ENCODE measurements at places on chromosomes 12 and 14. TPM values are rescaled to one million over a fixed set of nuclear protein-coding genes. Genes with fewer than 3 reads are reported as not detected.

- H3K36me3 ChIP-seq: no peaks in the 10 kb centered on the region
- H3K27me3 ChIP-seq: peaks cover 21% of the 10 kb centered on the region
- H3K4me1 ChIP-seq: peaks cover 30% of the 10 kb centered on the region
Measured at GRCh38 chr14:35534208-35534872, 376 bp downstream of the INSM2 start.

DNA sequence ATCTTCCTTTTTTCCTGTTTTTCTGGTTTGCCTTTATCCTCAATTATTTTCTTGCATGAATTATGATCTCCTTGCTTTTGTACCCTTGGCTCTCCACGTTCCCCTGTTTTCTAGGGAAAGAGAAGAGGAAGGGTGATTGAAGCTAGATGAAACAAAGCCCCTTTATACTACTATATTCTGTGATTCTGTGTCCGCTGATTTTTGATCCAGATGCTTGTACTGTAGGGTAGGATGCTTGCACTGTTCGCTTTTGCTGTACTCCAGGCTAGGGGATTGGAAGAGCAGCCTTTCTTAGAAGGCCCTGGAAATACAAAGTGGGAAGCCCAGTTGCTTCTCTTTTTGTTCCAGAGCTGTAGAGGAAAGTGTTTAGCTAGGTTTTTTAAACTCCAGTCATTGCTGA is 35.1 kb upstream of the KLHDC2 start:
- DNase-seq: no peak
- no peak overlapping the region for H3K4me3 ChIP-seq
- peaks cover 4% of the 10 kb centered on the region for H3K36me3 ChIP-seq
- H3K4me1 ChIP-seq: no peaks in the 10 kb centered on the region
- H3K27me3 ChIP-seq: no peaks in the 10 kb centered on the region
- H3K27ac ChIP-seq: no peak overlapping the region

The FBXO33 gene
- 23.0 TPM for total RNA-seq

DNA sequence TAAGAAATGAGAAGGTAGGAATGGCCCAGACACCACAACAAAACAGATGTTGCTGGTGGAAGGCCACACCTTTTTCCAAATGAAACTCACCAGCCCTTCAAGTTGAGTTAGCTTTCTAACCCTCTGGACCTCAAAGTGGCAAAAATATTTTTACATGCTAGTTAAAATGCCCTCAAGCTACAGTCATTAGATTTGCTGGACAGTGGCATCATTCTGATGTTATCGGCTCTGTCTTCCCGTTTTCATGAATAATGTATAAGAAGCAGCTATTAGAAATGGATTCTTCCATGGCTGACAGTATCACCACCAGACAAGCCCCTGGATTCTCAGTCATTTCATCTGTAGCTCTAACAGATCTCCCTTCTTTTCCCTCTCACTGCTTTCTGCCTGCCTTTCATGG is 37.1 kb upstream of the PLXNC1 start:
- H3K27me3 ChIP-seq: no peaks in the 10 kb centered on the region
- DNase-seq: no peak
- H3K4me1 ChIP-seq: no peaks in the 10 kb centered on the region
- H3K27ac ChIP-seq: no peak overlapping the region
- H3K4me3 ChIP-seq: no peak overlapping the region
- H3K36me3 ChIP-seq: no peaks in the 10 kb centered on the region

The CLEC9A gene
- total RNA-seq: not detected

The IFNG gene
- total RNA-seq: not detected

The M6PR gene
- 148 TPM for total RNA-seq

GRCh38 chr14:22820731-22821130 is 5.5 kb upstream of the SLC7A7 start:
- DNase-seq: no peak
- H3K4me1 ChIP-seq: peaks cover 11% of the 10 kb centered on the region
- no peaks in the 10 kb centered on the region for H3K36me3 ChIP-seq
- H3K4me3 ChIP-seq: no peak overlapping the region
- no peak overlapping the region for H3K27ac ChIP-seq

DNA sequence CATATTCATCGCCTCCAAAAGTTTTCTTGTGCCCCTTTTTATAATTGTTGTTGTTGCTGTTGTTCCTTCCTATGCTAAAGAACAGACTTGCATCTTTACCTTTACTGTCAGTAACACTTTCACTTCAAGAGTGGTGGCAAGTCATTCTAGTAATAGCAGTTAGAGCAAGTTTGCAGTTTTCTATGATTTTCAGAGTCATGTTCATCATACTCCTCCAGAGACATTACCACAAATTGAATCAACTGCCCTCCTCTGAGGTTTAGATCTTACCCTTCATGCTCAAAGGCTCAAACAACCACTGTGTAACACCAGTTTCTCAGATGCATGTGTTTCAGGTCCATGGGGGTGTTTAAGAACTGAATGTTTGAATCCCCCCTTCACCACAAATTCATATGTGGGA is 763.4 kb downstream of the LRFN5 start:
- H3K4me3 ChIP-seq: no peak overlapping the region
- DNase-seq: no peak
- H3K36me3 ChIP-seq: no peaks in the 10 kb centered on the region
- H3K27ac ChIP-seq: no peak overlapping the region
- no peaks in the 10 kb centered on the region for H3K27me3 ChIP-seq

The HOTAIR gene
- total RNA-seq: not detected

The CDH24 gene
- 1.1 TPM for total RNA-seq

- no peak overlapping the region for H3K27ac ChIP-seq
- no peak overlapping the region for H3K4me3 ChIP-seq
- H3K27me3 ChIP-seq: no peaks in the 10 kb centered on the region
- H3K36me3 ChIP-seq: no peaks in the 10 kb centered on the region
- no peaks in the 10 kb centered on the region for H3K4me1 ChIP-seq
Measured at GRCh38 chr12:13222076-13222475, 25.6 kb downstream of the EMP1 start.

Data from thoracic aorta (tissue), 2 donors.